ENCODE measurements at places on chromosomes 16 and 17.

- DNase-seq, result no peak
Measured at GRCh38 chr17:50920891-50921586, 54.9 kb upstream of the TOB1 start.

DNA sequence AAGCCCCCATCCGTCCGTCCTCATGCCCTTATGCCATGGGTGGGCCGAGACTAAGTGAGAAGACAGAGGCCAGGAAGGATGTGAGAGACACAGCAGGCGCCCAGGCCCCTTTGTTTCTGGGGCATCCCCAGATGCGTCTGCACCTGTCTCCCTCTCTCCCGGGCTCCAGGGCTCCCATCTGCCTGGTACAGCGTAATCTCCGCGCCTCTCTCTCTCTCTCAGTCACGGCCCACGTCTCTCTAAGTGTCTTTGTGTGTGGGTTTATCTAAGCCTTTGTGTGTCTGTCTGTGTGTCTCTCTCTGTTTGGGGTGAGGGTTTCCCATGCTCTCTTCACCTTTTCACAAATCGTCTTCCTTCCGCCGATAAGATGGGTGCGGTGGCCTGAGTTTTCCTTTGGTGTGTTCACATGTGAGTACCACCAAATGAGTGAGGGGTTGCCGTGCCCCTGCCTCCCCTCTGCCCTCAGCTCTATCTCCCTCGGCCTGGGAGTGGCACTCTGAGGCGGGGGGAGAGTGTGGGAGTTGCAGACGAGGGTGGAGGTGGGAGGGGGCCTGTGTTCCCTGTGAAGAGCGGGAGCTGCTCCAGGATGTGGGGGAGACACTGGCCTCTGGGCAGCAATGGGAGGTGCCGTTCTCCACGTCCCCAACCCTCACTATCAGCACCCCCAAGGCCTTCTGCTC is 25.8 kb upstream of the ABCC3 start:
- DNase-seq, result no peak

- DNase-seq, result no peak
Measured at GRCh38 chr16:73066331-73066926, 18.5 kb upstream of the ZFHX3 start.

DNA sequence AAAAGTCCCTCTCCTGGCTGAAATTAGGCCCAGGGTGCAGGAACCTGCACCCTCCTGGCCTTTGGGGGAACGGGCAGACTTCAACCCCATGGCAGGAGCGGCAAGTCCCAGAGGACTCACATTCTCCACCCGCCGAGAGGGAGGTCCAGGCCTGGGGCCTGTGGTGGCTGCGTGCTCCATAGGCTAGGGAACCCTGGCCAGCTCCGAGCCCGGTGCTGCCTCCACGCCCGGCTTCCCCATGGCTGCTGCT is 130 bp downstream of the CCDC78 start:
- no peak for DNase-seq

GRCh38 chr17:73155410-73156165 is 9.2 kb upstream of the SSTR2 start:
- no peak for DNase-seq

GRCh38 chr17:78709751-78710181 is 72.3 kb downstream of the CYTH1 start:
- no peak for DNase-seq

GRCh38 chr16:74511961-74512360 is 90.7 kb upstream of the CLEC18B start:
- DNase-seq, result no peak

- no peak for DNase-seq
Measured at GRCh38 chr17:82791532-82791931, 39.7 kb downstream of the TBCD start.

DNA sequence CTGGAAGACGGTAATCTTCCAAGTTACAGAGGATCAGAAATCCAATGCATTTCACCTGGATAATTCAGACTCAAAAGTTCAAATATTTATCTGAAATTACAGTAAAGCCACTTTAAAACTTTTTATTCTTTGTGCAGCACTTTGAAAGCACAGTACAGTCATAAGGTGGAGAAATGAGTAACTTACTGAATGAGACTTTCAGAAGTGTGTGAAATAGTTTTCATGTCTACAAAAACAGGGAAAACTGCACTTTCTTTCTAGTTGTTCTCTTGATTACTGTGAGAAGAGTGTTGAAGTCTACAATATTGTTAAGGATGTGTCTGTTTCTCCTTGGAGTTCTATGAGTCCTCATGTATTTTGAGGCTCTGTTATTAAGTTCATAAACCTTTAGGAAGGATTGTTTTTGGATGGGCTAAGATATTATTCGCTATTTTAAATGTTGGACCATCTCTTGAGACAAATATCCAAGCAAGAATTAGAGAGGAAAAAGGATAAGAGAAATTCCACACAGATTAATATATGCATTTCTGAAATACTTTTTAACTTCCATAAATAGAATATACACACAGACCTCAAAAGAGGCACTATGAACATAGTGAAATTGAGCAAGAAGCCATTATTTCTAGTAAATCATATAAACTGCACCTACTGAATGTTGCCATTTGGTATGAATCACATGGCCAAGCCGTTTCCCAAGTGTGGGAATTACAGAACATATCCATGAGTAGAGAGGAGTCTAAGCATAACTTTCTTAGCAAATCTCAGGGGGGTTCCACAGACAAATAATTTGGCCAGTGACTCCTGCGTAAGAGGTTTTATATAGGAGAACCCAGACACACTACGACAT is 83.6 kb upstream of the PLEKHM1 start:
- peak; percentile 35 for DNase-seq

DNA sequence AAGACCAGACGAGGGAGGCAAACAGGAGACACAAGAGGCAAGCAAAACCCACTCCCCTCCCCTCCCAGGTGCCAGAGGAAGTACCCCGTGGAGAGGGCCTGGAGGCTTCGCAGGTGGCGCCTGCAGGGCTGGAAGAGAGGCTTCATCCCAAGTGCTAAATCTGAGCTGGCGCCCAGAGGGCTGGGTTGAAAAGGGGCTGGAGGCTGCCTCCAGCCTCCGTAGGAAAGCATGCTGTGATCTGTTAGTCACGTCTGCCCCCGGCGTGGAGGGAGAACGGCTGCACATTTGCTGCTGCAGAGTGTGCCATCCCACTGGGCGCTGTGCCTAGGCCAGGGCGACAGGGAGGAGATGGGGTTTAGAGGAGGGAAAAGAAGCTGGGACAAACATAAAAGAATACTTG is 16.9 kb downstream of the RPH3AL start:
- no peak for DNase-seq

GRCh38 chr16:57941016-57941664 is 29.8 kb downstream of the CNGB1 start:
- no peak for DNase-seq

DNA sequence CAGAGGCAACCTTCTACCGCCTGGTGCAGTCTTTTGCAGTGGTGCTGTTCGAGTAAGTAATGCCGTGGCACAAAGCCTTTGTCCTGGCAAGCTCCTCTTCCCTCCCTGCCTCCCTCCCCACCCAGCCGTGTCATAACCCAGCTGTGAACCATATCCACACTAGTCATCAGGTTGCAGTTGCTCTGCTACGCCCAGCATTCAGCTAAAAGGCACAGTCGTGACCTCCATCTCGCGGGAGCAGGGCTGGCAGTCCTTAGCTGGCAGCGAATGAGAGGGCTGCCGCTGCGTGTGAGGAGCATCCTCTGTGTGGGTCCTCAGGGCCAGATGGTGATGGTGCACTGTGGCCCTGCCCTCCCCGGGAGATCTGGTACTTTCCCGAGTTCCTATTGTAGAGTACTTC is 39.3 kb downstream of the CIBAR2 start:
- DNase-seq, result peak; percentile 83

DNA sequence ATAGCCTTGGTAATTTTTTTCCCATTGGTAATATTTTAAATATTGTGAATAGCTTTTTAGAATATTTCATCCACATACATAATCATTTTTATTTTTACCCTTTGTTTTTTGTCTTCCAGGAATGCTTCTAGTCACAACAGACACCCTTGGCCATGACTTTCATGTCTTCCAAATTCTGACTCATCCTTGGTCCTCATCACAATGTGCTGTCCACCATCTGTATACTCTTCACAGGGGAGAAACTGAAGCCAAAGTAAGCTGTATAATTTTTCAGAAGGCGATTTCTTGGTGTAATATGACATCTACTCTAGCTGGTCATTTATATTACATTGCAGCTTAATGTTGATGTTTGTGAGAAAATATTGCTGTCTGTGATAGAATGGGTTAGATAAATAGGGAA is 269.4 kb downstream of the BCAS3 start:
- DNase-seq, result peak; percentile 23

DNA sequence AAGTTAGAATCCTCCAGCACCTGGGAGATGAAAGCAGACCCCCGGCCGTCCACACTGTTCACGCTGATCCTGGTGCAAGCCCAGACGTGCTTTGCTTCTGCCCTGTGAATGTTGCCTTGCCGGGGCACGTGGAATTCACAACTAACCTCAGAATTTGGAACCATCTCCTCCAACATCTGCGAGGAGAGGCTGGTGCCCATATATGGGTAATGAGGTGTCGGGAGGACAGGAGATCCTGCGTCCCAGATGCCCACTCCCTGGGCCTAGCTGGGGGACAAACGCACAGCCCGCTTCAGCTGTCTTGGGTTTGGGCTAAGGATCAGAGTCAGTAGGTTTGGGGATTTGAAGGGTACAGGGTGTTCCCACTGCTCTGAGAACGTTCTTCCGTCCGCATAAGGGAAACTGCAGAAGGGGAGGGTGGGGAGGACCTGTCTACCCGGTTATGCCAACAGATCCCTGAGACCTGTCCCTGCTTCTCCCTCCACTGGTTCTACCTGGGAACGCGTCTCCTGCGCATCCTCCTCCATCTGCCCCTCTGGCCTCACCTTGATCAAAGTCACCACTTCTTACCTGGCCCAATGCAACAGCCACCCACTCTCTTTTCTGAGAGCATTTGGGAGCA is 14.1 kb downstream of the PPL start:
- DNase-seq, result no peak

GRCh38 chr16:4373909-4374742 is 2.5 kb downstream of the VASN start:
- peak; percentile 95 for DNase-seq

- no peak for DNase-seq
Measured at GRCh38 chr16:7344830-7345780, 12.5 kb downstream of the RBFOX1 start.

DNA sequence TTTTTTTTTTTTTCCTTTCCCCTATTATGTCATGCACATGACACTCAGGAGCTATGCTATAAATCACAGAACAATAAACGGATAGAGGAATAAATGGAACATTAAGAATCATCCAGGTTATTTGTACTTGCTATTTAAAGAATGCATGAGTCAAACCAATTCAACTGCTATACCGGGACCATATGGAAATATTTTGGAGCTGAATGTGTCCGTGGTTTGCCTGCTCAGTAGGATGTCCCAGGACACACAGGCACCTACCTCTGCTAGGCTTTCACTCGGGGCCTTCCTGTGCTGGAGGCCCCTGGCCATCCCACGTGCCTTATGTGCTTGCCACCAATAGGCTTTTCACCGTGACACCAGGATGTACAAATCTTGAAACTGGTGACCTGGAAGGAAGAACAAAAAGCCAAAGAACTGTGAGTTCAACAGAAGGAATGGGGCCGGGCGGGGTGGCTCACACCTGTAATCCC is 15.3 kb upstream of the SEC14L1 start:
- DNase-seq, result peak; percentile 63

GRCh38 chr16:58094026-58094425 is 35.2 kb downstream of the CFAP20 start:
- no peak for DNase-seq

- no peak for DNase-seq
Measured at GRCh38 chr16:72434159-72434558, 262.2 kb upstream of the PMFBP1 start.

- DNase-seq, result no peak
Measured at GRCh38 chr16:85872734-85873133, 26.2 kb upstream of the IRF8 start.

DNA sequence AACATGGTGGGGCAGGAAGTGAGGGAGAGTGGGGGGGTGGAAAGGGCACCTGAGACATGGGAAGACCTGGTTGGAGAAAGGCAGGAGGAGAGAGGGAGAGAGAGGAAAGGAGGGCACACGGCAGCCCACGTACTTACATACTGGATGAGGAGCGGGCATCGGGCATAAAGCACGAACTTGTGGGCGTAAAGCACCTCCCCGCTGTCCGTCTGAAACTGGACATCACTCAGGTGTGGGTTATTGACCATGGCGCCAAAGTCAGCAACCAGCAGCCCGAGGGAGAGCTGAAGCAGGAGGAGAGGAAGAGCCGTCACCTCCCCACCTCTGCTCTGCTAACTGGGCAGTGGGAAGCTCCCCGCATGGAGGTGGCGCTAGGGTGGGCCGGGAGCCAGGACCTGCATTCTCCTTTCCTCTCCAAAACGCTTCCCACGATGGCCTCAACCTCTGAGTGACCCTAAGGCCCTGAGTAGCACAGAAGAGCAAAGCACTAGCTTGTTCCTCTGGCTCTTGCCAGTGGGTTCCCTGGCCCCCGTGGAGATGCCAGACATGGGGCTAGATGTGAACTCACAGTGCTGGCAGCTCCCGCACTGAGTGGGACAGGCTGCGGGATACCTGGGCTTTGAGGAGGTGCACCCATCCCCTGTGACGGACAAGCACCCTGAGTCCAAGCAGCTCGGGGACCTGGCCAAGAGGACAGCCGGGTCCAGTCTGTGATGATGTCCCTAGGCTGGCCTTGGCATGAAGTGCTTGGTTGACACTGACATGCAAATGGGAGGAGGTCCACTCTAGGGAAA is 16.9 kb downstream of the SLX4 start:
- DNase-seq, result no peak

GRCh38 chr17:81660441-81660840 is 4.1 kb upstream of the PDE6G start:
- DNase-seq, result no peak
